IMR-90 (cell line): ENCODE measurements at places on chromosomes 5 and 9. TPM values are rescaled to one million over a fixed set of nuclear protein-coding genes. Genes with fewer than 3 reads are reported as not detected.

Gene CCDC69
- polyA plus RNA-seq: 0.36 and 0.48 TPM in 2 replicates

Gene FOXE1
- polyA plus RNA-seq: 0.22 TPM in 2 replicates

Gene FOXD4
- polyA plus RNA-seq: 0.03 and 0.09 TPM in 2 replicates

Gene ORM2
- polyA plus RNA-seq: not detected in 2 replicates

Gene PCDHGB1
- polyA plus RNA-seq: 1.9 TPM in 2 replicates

Gene FANCG
- 19.3 and 20.4 TPM in 2 replicates for polyA plus RNA-seq

Gene KDM3B
- 17.1 and 19.4 TPM in 2 replicates for polyA plus RNA-seq

DNA sequence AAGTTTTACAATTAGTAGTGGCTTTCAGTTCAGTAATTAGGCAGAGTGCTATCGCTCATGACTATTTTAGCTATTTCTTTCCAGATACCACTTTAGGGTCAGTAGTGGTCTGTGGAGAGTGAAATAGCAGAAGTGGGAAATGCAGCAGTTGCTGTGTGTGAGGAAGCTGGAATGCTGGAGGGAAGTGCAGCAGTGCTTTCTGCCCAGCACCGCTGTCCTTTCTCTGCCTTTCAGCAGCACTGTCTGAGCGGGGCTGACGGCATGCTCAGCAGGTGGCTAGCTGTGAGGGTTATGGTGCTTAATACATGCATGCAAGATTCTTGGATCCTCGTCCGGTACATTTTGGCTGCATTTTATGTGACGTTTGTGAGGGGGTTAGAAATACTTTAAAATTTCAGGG lies 213.9 kb downstream of the PBX3 start:
- no peak for DNase-seq

GRCh38 chr9:28502189-28502588 lies 928.9 kb upstream of the C9orf72 start:
- DNase-seq: no peak

DNA sequence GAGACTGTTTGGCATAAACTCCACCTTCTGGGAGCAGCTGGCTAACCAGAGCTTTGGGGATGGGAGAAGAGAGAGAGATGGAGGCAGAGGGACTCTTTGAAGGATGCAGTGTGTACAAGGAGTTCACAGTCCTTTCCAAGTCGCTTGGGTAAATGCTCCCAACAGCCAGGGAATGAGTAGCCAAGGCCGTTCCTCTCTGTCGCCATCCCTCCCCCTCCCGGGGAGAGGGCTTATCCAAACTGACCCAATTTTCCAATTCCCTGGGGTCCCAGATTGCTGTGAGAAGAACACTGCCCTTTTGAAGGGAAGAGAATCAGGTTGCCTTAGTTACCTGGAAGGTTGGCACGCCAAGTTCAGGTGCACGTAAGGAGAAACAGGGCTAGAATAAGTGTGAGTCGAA lies 7.9 kb downstream of the WWC1 start:
- no peak for DNase-seq

GRCh38 chr5:139651043-139651834 lies 3.1 kb downstream of the CXXC5 start:
- no peak for DNase-seq

- no peak for DNase-seq
These were observed 541.6 kb upstream of the DAP start for GRCh38 chr5:11302663-11303062.

DNA sequence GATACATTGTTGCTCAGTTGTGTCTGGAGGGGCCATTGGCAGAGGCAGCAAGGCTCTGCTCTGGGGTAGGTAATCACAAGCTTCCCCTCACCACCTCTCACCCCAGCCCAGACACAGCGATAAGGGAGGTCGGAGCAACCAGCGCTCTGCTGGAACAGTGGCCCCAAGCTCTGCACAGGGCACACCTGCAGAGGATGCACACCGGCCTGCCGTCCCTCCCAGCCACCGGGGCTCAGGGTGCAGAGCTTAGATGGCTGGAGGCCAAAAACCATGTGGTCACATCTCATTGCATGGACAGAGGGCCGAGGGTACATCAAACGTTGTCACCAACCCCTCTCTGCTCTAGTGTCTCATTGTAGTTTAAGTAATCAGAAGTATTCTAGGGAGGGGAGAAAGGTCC lies 95.4 kb upstream of the ICE1 start:
- DNase-seq: no peak

DNA sequence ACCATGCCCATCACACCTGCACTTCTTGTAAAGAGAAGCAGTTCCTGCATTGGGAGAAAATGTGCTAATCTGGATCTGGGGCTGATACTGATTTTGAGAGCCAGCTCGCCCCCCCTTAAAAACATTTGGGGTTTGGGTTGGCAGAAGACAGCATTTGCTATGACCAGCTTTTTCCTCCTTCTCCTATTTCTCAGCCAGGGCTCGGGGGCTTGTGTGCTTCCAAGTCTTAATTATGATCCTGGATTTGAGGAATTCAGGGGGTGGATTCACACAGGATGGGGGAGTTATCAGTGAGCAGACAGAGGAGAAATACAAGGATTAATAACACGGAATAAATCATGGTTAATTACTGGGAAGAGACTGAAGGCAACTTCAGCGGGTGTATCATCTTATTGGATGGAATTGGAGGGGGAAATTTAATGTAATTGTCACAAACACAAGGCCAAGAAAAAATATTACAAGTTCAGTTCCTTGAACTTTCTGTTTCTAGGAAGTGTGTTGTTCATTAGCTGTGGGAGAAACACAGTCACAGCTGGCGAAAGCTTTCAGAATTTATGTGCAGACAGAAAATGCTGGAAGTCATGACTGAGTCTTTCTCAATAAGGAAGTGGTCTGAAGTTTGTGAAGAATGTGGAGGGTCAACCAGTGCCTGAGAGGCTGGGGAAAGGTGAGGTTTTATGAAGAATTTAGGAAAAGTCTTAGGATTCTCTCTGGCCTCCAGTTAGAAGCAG lies 15.3 kb downstream of the C9orf152 start:
- DNase-seq: peak; percentile 78

DNA sequence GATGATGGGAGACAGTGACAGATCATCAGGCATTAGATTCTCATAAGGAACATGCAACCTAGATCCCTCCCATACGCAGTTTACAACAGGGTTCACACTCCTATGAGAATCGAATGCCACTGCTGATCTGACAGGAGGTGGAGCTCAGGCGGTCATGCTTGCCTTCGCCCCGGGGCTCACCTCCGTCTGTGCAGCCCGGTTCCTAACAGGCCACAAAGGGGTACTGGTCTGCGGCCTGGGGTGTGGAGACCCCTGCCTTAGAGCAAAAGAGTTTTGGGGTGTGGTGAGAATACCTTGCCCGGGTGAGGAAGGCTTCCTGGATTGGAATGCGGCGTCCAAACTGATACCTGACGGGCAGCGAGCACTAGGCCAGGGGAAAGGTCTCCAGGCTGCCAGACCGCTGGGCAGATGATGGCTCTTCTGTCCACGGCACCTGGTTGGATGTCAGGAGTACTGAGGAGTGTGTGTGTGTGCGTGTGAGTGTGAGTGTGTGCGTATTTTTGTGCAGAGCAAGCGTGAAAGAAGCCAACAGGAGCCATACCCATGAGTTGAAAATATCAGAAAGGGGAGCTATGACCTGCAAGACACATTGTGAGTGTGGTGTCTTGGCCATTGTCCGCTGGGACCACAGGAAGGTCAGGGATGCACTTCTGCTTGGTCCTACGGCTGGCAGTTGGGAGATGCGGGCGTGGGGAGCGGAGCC lies 55.4 kb downstream of the ACER2 start:
- DNase-seq: no peak

GRCh38 chr9:28648723-28649122 lies 1075.4 kb upstream of the C9orf72 start:
- DNase-seq: no peak

DNA sequence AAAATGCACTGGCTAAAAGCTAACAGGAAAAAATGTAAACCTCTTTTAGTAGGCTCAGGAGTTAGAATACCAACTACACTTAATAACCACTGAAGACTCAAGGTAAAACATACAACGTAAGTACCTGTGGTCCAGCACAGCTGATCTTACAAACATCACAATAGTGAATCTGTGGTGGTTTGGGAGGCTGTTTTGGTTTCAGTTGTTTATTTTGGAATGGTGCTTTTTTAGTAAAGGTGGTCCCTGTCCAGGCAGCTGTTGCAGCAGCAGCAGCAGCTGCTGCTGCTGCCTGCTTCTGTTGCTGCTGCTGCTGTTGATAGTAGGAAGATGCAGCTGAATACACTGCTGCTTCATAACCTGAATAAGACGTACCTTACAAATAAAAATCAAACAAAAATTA lies 37.9 kb downstream of the ZFR start:
- no peak for DNase-seq

- no peak for DNase-seq
These were observed 302.6 kb downstream of the OSTF1 start for GRCh38 chr9:75390951-75391350.

DNA sequence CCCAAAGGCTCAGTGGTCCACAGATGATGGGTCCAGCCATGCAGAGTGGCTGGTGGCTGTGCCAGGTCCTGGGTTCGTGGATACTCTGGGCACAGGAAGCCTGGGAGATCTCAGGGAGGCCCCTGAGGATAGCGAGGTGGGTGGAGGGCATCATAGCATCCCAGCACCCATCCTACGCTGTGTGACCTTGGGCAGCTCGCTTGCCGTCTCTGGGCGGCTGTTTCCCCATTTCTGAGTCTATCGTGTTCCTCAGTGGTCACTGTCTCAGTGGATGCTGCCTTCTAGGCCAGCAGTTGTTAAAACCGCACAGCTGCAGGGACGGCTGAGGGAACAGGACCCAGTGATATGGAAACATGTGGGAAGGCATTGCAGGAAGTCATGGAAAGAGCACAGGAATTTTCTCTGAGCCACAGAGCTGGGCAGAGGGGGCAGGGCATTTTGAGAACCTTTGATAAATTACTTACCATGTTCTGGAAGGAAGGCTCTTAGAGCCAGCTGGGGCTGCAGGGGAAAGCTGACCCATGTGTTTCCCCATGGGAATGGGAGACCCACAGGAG lies 86.4 kb upstream of the COL5A1 start:
- peak; percentile 38 for DNase-seq

GRCh38 chr5:127705120-127705892 lies 2.1 kb downstream of the CCDC192 start:
- peak; percentile 86 for DNase-seq

DNA sequence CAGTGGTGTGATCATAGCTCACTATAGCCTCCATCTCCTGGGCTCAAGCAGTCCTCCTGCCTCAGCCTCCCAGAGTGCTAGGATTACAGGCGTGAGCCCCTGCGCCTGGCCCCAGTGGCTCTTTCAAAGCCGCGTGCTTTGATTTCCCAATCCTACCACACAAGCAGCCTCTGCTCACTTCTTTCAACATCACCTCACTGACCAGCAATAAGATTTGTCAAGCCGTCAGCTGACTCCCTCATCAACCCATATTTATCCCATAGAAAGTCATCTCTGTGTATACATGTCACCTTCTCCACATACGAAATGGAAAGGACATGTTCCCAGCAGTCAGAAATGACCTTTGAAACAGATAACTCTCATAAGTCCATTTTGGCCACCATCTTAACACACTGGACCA lies 26.0 kb downstream of the SLC31A2 start:
- DNase-seq: no peak
